Stimulated activated CD4-positive, alpha-beta T cell treated with anti-CD3 and anti-CD28 coated beads, Interleukin-4, amount 100 ng/mL, for 24 hours (primary cell): ENCODE measurements at places on chromosomes 11 and 22.

DNA sequence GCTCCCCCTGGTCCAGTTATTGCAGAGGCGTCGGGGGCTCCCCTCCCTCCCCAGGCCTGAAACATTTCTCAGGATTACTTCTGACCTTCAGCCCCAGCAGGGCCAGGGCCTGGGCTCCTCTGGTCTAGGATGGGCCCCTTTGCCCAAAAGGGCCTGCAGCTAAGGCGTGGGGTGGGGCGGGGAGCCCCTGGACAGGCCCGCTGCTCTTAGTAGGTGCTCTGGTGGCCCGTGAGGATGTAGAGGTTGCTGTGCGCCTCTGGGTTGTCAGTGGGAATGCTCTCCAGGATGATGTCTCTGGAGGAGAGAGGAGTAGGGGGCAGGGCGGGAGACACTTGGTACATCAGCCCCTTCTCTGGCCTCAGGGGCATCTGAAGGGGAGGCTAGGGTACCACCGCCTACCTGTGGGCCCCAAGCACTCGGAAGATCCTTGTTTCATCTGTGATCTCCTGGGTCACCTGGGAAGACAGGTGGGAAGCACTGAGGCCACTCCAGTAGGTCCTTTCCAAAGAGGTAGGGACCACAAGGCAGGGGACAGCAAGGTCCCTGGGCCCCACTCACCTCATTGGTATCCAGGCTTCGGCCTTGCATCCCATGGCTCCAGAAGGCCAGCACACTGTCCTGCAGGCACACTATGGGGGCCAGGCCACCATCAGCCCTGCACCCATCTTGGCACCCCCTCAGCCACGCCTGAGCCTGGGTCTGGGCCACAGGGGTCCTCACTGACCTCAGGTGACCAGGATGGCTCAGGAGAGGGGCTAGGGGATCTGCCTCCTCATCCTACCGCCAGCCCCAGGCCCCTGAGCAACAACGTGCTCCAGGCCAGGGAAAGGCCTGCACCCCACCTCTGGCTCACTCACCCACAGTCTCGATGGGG is 11.2 kb upstream of the SF1 start:
- DNase-seq: no peak

GRCh38 chr11:13674799-13675509 is 6.5 kb downstream of the FAR1 start:
- no peak for DNase-seq

DNA sequence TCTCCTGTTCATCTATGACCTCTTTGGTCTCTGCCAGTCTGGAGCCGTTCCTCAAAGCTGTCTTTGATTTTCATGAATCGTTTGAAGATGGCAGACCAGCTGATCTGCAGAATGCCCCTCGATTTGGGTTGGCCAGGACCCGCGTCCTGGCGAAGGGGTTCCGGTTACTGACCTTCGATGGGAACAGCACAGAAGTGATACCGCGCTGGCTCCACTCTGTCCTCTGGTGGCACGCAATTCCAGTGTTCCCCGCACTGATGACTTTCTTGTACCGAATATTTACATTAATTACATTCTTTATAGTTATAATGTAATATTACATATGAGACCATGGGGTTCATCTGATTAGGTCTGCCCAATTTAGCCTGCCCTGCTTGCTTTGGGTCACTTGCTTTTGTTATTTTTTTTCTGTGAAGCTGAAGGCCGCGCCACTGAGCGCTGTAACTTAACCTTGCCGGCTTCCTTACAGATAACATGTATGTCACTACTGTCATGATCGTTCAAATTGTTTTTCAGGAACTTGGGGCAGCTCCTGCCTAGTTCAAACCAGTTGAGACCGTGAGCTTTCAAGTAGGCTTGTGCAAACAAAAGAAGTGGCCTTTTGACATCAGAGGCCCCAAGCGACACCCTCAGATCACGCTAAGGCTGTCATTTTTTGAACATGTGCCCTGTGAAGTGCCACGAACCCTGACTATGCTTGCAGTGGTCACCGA is 4.1 kb upstream of the USP18 start:
- DNase-seq: no peak

- no peak for DNase-seq
These were observed 22.7 kb downstream of the KCNQ1OT1 start for GRCh38 chr11:2677127-2677526.
